ENCODE measurements at places on chromosomes 13 and 19. TPM values are rescaled to one million over a fixed set of nuclear protein-coding genes. Genes with fewer than 3 reads are reported as not detected.
A peak's percentile ranks its signal among the peaks of the same experiment; 100 is the strongest.

Gene ZNF154
- polyA plus RNA-seq = 45.0 TPM

Gene FFAR3
- not detected for polyA plus RNA-seq

DNA sequence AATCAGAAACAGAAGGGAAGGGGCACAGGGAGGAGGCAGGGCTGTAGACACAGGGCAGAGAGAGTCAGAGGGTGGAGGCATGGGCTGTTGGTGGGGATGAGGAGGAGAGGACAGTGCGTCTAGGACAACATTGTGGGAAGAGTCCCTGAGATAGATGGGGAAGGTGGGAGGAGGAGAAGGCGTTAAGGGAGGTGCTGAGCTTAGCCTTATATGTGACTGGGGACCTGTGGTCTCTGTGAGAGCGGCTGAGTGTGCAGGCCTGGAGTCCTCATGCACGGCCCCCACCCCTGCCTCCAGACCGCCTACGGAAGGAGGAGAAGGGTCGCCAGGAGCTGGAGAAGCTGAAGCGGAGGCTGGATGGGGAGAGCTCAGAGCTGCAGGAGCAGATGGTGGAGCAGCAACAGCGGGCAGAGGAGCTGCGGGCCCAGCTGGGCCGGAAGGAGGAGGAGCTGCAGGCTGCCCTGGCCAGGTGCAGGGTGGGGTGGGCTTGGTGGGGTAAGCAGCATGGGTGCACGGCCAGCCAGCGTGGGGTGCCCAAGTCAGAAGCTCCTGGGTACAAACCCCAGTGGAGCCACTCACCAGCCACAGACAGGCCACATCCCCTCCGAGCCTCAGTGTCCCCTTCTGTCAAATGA lies 56.8 kb downstream of the KCNC3 start:
- H3K4me3 ChIP-seq = no peak overlapping the region
- no peaks in the 10 kb centered on the region for H3K27me3 ChIP-seq
- DNase-seq = no peak
- no peaks in the 10 kb centered on the region for H3K4me1 ChIP-seq
- H3K27ac ChIP-seq = no peak overlapping the region

Gene HSD17B14
- polyA plus RNA-seq = 10.9 TPM

GRCh38 chr19:35320065-35320713 lies 8.8 kb upstream of the CD22 start:
- DNase-seq = peak; percentile 51
- H3K36me3 ChIP-seq = no peaks in the 10 kb centered on the region
- no peak overlapping the region for H3K4me3 ChIP-seq
- peak overlapping the region; percentile 83 for H3K27ac ChIP-seq
- H3K27me3 ChIP-seq = no peaks in the 10 kb centered on the region

- H3K27me3 ChIP-seq = no peaks in the 10 kb centered on the region
- H3K27ac ChIP-seq = no peak overlapping the region
- H3K4me3 ChIP-seq = no peak overlapping the region
- no peaks in the 10 kb centered on the region for H3K4me1 ChIP-seq
- H3K36me3 ChIP-seq = no peaks in the 10 kb centered on the region
Measured at GRCh38 chr13:26482451-26483197, 74.9 kb upstream of the WASF3 start.

Gene SF3A2
- polyA plus RNA-seq = 81.3 TPM

Gene CGB8
- not detected for polyA plus RNA-seq

DNA sequence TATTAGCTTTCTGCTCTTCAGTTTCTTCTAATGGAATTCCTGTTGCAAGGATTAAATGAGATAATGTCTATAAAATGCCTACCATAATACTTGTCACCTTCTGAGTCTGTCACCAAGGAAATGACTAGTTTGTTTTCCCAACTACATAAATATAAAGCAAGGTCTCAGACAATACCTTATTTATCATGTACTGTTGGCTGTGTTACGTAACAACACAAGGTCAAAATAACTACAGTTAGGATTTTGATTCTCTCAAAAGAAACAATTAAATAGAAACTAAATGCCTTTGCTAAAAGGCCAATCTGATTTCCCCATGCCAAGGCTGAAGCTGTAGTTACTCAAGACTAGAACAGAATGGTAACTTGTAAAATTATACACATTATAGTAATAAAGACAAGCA lies 134.5 kb downstream of the PCDH9 start:
- no peak overlapping the region for H3K4me3 ChIP-seq
- DNase-seq = no peak
- no peak overlapping the region for H3K27ac ChIP-seq
- H3K4me1 ChIP-seq = no peaks in the 10 kb centered on the region
- no peaks in the 10 kb centered on the region for H3K27me3 ChIP-seq

Data from left lung (tissue), 14 donors.